ENCODE measurements at places on chromosomes 2 and 18. TPM values are rescaled to one million over a fixed set of nuclear protein-coding genes. Genes with fewer than 3 reads are reported as not detected.

Gene PROKR1
- total RNA-seq = 1.8 TPM

Gene G6PC2
- not detected for total RNA-seq

Gene PSMA8
- 0.46 TPM for total RNA-seq

Gene IKZF2
- 17.8 TPM for total RNA-seq

Gene TOGARAM2
- total RNA-seq = 2.3 TPM

Gene HJURP
- 4.4 TPM for total RNA-seq

Gene RNU2-63P
- total RNA-seq = not detected

Gene UPP2
- 0.69 TPM for total RNA-seq

Gene NAT8
- not detected for total RNA-seq

Gene GULP1
- total RNA-seq = 59.3 TPM

Measured in diencephalon (tissue), 1 donor.